ENCODE measurements at places on chromosomes 11 and 22.
A peak's percentile ranks its signal among the peaks of the same experiment; 100 is the strongest.

DNA sequence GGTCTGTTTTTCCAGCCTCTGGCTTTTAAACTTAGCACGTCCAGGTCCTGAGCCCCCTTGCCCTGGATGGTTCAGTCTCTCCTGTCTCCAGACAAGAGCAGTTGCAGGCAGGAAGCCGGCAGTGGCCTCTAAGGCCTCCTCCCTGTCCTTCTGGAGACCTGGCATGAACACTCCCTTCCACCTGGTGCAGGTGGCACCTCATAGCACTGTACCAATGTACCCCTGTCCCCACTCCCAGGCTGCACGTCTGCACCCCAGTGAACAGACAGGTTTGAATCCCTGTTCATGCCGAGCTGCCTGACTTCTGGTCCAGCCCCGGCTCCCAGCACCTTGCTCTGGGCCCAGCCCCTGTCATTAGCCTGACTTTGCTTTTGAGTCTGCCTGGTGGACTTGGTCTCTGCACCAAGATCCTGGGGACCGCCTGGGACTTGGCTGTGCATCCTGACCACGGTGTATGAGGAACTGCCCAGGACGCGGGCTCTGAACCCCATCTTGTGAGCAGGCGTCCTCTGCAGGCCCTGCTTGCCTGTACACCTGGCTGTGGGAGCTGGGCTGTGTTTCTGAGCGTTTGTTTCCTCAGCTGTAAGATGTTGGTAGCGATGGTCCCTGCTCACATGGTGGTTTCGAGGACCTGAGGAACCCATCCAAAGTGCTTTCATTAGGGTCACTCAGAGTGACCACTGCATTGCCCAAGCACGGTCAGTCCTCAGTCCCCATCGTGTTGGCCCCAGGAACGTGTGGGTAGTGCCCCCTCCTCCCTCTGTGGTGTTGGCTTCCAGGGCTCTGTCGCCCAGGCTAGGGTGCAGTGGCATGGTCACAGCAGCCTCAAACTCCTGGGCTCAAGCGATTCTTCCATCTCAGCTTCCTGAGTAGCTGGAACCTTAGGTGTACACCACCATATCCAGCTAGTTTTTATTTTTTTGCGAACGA, 75.0 kb upstream of the SHANK2 start:
- DNase-seq: no peak

- DNase-seq: peak; percentile 61
Measured at GRCh38 chr11:134252346-134253187, 585 bp downstream of the THYN1 start.

DNA sequence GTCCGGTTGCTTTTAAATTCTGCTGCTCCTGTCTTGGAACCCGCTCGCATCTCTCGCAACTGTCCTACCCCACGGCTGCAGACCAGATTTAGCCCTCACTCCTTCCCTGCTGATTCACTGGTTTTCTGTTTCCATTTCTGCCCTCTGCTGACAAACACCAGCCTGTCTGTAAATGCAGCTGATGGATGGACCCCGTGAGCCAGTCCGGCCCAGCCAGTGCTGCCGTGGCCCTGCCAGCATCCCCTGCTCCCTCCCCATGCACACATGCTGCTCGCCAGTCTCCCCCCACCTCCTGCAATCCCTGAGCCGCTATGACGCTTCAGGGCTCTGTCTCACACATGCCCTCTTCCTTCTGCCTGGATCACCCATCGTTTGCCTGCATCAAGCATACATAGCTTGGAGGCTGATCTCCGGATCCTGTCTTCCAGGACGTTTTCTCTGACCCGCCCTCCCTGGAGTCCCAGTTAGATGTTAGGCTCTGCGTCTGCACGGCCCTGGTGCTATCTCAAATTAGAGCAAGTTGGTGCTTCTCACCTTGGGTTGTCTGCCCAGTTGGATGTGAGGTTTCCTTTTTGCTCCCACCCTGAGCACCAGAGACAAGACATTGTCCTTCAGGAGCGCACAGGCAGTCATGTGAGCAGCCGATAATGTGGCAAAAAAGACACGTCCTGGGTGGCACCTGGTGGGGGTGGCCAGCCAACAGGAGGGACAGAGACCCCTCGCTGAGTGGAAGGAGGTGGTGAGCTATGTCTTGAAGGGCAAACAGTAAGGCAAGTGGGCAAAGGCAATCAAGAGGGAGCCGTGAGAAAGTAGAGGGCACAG, 4.3 kb upstream of the ACR start:
- peak; percentile 22 for DNase-seq

GRCh38 chr11:118917481-118918127, 8.1 kb downstream of the BCL9L start:
- peak; percentile 79 for DNase-seq

GRCh38 chr22:31891366-31892079, 52.8 kb upstream of the YWHAH start:
- DNase-seq: peak; percentile 45

DNA sequence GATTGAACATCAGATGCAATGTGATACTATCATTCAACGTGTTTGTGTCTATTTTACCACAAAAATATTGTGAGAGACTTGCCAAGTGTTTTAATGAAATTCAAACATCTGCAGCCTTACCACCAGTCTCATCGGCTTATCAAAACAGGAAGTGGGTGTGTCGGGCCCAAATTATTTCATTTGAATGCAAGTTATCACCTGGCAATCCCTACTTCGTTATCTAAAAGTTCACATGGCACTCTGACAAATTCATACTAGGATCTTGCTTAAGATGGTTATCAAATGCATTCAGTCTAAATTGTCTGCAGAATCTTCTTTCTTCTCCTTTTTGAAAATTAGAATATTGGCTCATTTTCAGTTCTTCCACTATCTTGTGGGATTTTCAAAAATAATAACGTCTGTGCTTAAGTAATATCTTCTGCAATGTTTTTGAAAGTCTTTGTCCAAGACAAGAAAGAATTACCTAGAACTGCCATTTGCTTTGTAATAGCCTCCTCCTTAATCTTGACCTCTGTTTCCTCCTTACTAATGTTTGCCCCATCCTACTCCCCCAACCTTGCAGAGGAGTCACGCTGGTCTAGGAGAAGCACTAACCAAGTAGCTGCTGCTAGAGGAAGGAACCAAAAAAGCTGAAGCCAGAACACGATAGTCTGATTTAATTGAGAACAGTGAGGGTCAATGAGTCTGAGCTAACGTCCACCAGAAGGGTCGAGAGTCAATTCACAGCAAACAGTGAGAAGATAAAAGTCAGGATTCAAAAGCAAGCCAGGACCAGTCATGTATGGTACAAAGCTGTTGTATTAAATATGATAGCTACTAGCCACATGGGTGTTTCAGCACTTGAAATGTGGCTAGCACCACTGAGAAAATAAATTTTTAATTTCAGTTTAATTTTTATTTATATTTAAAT, 10.2 kb upstream of the BIRC3 start:
- DNase-seq: no peak

- DNase-seq: peak; percentile 82
Measured at GRCh38 chr11:110984147-110984546, 261.4 kb upstream of the POU2AF2 start.

- peak; percentile 72 for DNase-seq
Measured at GRCh38 chr22:35961480-35962295, 66.9 kb downstream of the RBFOX2 start.

DNA sequence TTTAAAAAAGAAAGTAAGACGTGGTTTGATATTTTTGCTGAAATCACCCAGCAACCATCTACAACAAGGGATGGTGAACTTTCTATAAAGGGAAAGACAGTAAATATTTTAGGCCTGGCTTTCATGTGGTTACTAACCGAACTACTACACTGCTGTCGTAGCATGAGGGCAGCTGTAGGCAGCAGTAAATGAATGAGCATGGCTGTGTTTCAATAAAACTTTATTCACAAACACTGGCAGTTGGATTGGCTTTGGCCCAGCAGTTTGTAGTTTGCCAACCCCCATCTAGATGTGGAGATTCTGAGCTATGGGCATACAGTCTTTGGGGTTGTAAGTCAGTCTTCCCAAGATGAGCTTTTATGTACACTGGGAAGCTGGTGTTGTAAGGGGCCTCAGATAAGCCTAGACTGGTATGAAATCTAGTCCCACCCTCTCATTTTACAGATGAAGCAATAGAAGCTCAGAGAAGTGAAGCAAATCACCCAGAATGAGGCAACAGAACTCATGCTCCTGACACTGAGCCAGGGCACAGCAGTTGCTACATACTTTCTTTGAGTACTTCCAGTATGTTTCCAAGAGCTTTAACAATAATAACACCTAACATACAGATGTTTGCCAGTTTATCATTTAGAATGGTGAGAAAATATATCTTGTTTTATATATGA, 204.4 kb downstream of the ADAMTS15 start:
- DNase-seq: no peak

GRCh38 chr22:25933158-25933788, 191.3 kb downstream of the MYO18B start:
- no peak for DNase-seq

DNA sequence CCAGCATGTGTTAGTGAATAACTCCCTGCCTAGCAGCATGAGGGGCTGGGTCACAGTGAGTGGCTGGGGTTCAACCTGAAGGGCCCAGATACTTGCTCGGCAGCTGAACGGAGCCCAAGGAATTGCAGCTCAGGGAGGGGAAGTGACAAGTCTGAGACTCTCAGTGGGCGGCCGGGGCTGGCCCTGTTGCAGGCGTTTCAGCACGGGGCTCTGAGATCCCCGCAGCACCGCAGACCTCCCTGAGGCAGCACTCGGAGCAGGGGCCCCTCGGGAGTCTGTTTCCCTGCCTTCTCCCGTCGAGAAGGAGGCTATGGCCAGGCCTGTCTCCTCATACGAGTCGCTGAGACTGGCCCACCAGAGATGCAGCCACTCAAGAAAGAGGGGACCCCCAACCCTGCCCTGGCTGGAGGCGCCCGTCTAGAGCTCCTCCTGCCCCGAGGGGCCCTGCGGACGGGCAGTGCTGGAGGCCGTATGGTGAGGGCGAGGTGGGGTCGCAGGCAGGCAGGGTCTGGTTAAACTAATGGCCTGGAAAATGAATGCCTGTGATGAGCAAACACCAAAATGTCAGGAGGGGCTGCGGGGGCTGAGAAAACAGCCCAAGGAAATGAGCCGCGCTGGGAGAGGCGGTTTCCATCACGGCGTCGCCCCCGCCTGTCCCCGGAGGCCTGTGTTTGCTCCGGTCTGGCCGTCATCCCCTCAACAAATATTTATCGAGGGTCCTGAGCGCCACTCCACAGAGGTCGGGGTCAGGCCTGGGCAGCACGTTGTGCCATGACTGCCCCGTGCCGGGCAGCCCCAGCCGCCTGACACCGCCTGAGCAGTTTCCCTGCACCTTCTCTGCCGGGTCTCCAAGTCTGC, 9.3 kb downstream of the TSSC4 start:
- no peak for DNase-seq

DNA sequence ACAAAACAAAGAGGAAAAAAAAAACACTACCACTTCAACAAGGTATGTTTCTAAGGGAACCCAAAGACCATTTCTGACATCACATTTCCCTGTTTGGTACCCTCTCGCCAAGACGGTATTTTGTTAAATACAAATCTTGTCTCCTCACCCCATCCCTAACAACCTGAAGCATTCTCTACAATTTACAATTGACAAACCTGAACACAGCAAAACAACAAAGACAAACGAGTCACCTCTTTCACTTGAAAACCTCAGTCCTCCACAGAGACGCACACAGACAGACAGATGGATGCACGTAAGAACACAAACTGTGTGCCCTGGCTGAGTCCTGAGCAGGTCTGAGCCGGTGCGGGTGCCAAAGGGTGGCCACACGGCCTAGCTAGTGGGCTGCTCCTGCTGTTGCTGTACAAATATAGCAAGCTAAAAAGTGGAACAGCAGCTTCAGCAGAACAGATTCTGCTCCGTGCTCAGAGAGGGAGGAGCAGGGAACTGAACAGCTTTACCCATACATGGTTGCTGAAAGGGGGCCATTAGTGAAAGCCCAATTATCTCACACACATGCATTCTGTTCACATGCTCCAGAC, 28.5 kb downstream of the CELF1 start:
- peak; percentile 18 for DNase-seq

DNA sequence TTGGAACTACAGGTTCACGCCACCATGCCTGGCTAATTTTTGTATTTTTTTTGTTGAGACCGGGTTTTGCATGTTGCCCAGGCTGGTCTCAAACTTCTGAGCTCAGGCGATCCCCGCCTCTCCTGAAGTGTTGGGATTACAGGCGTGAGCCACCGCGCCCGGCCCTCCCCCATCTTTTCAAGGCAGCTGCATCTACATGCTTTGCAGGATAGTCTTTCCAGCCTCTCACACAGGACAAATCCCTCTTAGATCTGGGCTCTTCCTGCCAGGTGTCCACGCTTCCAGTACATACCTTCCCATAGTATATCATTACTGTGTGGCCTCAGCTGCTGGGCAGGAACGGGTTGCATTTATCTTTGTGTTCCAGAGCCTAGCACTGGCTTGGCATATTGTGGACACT, 49.7 kb downstream of the C11orf96 start:
- no peak for DNase-seq

- peak; percentile 19 for DNase-seq
Measured at GRCh38 chr11:14275076-14275475, 83.9 kb downstream of the RRAS2 start.

- DNase-seq: no peak
Measured at GRCh38 chr11:128372977-128373376, 214.4 kb downstream of the ETS1 start.

- no peak for DNase-seq
Measured at GRCh38 chr22:34783436-34783835, 282.5 kb upstream of the ISX start.
